Esophagus squamous epithelium (tissue), 5 donors: ENCODE measurements at places on chromosomes 2 and 18. TPM values are rescaled to one million over a fixed set of nuclear protein-coding genes. Genes with fewer than 3 reads are reported as not detected.

- DNase-seq: no peak
Observed at GRCh38 chr2:119293254-119293653, 69.6 kb downstream of the STEAP3 start.

DNA sequence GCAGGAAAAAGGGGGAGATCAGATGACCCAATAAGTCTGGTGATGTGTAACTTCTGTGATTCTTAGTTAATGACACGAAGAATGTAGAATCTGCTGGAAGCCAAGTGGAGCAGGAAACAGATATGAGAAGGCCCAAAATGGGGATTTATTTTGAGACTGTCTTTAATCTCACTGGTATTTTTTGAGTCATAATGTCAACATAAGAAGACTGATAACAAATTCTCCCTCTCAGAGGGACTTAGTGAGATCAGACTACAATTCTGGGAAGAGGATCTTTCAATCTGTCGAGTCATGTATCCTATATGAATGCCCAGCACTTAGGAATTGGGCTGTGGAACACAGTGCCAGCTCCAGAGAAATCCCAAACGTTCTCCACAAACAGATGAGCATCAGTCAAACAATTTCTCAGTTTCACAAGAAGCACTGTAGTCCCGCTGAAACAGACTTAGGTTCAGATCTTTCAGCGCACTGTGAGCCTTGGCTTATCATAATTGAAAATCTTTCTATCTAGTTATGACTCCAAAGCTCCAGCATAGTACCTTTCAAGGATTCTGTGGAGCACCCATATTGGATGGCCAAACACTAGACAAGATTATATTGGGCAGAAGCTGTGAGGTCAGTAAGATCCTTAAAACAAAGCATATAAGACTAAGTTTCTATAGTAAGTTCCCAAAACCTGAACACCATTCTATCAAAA, 738.2 kb downstream of the LRP1B start:
- DNase-seq: no peak

DNA sequence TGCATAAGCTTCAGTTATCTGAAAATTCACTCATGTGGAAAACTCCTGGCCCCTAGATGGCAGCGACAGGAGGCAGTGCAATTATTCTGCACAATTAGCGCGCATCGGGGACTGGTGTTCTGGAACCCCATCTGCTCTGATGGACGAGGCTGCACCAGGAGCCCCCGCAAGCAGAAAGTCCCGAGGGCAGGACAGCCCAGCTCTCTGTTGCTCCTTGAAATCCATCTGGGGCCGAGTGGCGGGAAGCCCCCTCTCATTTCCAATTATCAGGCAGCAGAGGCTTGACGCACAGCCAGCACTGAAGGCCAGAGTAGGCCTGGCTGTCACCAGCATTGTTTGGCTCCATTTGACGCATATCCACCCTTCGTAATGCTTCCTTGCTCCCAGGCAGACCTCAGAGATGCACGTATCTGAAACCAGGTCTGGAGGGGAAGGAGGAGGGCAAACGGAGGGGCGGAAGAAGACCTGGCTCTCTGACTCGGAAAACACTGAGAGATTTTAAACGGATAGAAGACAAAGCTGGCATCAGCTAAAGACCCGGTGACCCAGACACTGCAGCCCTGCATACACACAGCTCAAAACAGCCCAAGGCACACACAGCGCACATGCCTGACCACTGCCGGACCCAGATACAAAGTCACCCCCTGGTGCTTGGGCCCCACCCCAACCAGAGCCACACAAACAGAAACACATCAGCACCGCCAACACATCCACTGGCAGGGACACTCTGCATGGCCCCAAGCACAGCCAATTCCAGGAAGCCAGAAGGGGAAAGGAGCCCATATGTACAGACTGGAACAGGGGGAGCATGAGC, 69.8 kb downstream of the TNS1 start:
- no peak for DNase-seq

GRCh38 chr2:161283926-161284325, 24.3 kb upstream of the PSMD14 start:
- DNase-seq: no peak

DNA sequence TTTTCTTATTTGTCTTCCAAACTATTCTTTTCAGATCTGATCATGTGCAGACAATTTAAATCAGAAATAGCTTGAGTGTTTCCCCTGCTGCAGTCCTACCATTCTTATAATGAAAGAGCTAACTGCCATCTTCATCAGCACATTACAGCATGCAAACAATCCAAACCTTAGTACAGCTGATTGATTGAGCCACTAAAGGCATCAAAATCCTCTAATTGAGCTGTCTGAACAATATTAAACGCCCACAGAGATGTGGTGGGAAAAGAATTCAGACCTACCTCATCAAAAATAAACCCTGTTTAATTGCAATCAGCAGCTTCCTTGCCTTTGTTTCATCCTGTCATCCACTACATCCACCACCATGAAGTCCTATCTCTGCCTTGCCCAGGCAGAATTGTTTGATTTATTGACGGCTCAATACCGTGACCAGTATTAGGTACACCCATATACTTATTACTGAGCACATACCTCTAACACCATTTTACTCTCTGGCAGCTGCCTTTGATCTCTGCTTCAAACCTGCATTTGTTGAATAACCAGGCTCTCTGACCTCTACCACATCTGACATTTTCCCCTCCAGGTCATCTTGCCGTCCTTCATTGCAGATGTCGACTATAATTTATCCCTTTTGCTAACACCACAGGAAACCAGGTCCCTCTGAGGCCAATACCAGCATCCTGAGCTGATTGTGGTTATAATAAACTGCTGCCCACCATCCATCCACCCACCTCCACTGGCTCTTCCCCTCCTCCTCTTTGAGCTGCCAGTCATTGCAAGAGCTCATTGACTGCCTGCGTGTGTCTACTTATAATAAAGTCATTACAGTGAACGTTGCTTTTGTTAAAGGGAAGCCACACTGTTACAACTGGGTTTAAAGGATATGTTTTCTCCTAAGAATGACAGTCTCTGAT, 78.5 kb downstream of the RBM43 start:
- no peak for DNase-seq

- no peak for DNase-seq
Observed at GRCh38 chr2:64414736-64415435, 39.1 kb upstream of the LGALSL start.

DNA sequence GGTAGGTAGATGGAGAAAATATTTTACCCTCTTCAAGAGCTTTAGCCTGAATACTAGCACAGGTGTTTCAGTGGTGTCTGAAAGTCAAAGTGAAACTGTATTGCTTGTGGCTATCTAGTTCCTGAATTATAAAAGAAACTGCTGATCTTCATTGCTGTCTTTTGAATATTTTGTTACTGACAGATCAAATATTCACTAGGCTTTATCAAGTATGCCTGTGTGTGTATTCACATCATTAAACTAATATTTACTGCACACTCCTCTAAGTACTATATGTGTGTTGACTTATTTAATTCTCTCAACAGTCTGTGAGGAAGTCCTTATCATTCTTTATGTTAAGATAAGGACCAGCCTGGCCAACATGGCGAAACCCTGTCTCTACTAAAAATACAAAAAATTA, 139.6 kb downstream of the SOCS6 start:
- no peak for DNase-seq

DNA sequence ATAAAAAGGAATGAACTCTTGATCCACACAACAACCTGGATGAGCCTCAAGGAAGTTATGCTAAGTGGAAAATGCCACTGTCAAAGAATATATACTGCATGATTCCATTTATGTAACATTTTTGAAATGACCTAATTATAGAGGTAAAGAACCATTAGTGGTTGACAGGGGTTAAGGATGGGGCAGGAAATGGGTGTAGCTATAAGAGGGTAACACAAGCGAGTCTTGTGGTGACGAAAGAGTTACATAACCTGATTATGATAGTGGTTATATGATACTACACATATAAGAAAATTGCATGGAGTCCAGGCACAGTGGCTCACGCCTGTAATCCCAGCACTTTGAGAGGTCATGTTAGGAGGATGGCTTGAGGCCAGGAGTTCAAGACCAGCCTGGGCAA, 346.6 kb upstream of the PKDCC start:
- no peak for DNase-seq

- DNase-seq: no peak
Observed at GRCh38 chr18:30094556-30094955, 948.0 kb downstream of the DSC3 start.

GRCh38 chr2:165390875-165391274, 78.6 kb upstream of the CSRNP3 start:
- no peak for DNase-seq

GRCh38 chr2:99395589-99396130, 58.5 kb downstream of the EIF5B start:
- no peak for DNase-seq

DNA sequence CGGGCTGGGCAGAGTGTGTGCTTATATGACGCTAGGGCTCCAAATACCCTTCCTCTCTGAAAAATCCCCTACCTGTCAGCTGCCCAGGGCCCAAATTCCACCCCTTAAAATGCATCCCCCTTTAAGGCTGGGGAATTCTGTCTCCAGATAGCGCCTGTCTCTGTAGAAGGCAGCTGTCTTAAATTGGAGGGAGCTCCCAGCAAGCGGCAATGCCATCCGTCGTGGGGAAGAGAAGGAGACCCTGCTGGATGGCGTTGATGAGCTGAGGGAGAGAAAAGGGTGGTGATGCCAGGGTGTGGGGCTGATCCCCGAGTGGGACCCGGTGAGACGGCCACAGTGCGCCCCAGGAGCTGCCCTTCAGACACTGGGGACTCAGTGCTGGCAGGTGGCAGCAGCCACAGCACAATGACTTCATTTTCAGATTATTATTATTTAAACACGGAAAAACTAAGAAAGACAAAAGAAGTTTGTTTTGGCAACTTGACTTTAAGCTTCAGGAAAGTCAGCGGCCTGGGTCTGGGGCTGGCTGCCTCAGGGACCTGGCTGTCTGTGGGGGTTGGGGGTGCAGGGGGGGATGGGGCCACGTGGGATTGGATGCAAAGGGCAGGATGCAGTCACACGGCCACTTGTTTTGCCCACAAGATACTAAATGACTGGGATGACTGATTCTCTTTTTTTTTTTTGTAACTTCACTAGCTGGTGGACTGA, 152.8 kb downstream of the TFCP2L1 start:
- DNase-seq: no peak

- DNase-seq: no peak
Observed at GRCh38 chr2:53467467-53468180, 300.0 kb upstream of the CHAC2 start.

GRCh38 chr2:62661263-62661635, 44.3 kb upstream of the EHBP1 start:
- DNase-seq: no peak

PPP1R1C gene
- total RNA-seq: not detected

MLPH gene
- total RNA-seq: 1.8 TPM

CETN1 gene
- not detected for total RNA-seq

HPCAL1 gene
- 25.4 TPM for total RNA-seq

EPAS1 gene
- 90.8 TPM for total RNA-seq

SFTPB gene
- total RNA-seq: not detected

RNU2-63P gene
- not detected for total RNA-seq

CRYGA gene
- not detected for total RNA-seq

ICOS gene
- total RNA-seq: 0.85 TPM
